ENCODE measurements at places on chromosomes 7 and 10.

GRCh38 chr10:133082685-133083421 is 4.9 kb upstream of the ADGRA1 start:
- ATAC-seq, result no peak

- no peak for ATAC-seq
Observed at GRCh38 chr10:92478536-92478935, 95.4 kb downstream of the IDE start.

- ATAC-seq, result no peak
Observed at GRCh38 chr7:95906851-95907250, 134.5 kb downstream of the DYNC1I1 start.

DNA sequence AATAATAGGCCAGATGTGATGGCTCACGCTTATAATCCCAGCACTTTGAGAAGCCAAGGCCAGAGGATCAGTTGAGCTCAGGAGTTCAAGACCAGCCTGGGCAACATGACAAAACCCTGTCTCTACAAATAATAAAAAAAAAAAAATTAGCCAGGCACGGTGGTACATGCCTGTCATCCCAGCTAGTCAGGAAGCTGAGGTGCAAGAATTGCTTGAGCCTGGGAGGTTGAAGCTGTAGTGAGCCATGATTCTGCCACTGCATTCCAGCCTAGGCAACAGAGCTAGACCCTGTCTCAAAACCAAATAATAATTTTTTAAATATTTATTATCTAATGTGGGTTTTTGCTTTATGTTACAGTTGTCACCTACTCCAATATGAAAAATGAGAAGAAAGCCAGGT is 178.9 kb downstream of the ADK start:
- no peak for ATAC-seq

GRCh38 chr10:47322300-47323061 is at the start of gene GDF2:
Gene GDF2 (plus strand): TSS chr10:47322454. CDS start chr10:47322669, 215 bp downstream.
- ATAC-seq, result no peak

DNA sequence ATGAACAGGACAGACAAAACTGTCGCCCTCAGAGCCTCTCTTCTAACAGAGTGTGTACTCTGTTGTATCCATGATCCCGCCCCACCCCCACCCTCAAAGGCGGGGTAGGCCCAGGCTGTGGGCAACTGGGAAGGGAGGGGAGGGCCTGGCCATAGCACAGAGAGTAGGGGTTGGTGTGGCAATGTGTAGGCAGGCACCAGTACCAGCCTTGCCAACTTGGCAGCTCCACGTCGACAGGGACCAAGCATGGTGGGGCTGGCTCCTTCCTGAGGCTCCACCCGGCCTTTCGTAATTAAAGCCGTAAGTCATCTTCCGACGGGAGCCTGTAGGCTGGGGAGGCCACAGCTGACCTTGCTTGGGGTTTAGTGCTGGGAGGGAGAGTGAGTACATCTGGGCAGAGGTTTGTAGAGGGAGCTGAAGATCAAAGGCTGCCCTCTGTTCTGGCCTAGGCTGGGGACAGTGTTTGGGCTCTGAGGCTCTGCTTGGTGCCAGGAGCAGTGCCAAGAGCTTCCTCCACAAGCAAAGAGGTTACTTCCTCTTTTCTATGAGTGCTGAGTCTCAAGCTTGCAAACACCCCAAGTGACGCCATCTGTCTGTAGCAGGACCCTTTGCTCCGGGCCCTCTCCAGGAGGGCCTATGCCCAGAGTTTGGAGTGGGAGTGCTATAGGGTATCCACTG is 121.6 kb downstream of the C10orf105 start:
- peak; percentile 71 for ATAC-seq

GRCh38 chr7:119900996-119901672 is 371.8 kb upstream of the KCND2 start:
- ATAC-seq, result no peak

DNA sequence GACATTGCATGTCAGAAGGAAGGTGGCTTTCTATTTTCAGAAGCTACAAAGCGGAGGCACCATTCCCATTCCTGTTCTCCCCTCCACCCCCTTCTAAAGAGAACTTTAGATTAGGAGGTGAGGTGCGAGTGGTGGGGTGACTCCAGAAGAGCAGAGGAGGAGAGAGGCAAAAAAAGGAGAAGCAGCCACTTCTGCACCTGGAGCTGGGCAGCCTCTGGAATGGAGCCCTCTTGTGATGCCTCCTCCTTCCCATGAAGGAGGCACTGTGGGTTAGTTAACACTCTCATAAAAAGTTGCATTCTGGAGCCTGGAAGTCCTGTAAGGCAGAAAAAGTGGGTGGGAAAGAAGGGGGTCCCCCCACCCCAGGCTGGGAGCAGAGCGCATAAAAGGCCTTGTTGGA is 4.8 kb downstream of the PTF1A start:
- no peak for ATAC-seq

DNA sequence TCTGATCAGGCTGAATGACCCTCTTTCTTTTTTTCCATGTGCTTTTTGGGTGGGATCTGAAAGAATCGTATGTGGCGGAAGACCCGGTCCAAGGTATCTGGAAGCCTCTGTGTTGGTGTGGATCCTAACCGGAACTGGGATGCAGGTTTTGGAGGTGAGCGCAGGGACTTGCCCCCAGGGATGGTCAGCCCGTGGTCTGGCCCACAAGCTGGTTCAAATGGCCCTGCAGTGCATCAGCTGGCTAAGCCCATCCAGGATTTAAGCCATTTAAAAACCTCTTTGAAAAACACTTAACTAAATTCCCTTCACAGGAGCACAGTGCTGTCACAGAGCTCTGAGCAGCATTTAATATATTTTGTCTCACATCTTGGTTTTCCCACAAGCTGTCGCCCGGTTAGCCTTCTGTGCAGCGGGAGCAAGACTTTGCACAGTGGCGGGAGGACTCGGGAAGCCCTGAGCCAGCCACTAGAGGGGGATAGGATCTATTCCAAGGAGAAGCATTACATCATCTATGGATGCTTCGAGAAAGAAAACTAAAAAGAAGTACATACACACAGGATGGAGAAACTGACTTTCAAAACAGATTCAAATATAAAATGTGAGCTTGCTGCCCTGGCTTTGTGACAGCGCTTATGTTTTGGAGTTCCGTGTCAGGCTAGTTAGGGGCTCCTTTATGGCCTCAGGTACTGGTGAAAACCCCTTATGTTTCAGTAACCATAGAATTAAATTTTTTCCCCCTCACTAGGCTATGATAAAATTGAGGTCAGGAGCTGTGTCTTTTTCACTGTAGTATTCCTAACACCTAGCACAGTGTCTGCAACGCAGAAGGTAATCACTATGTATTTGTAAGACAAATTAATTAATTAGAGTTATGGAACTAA is 11.3 kb downstream of the CPA2 start:
- peak; percentile 74 for ATAC-seq

- no peak for ATAC-seq
Observed at GRCh38 chr10:21907436-21907835, 96.1 kb downstream of the DNAJC1 start.

DNA sequence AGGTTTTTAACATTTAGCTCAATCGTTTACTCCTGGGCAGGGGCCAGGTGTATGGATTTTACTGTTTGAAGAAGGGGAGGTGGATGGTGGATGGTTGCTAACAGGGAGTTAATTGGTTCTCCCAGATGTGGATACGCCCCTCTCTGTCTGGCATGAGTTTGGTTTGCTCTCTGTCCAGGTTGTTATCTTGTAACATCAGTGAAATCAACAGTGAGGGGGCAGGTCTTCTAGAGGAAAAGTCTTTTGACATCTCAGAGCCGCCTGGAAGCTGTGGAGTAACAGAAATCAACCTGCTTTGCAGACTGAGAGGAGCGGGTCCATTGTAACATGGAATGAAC is 243.4 kb downstream of the MGMT start:
- ATAC-seq, result no peak

DNA sequence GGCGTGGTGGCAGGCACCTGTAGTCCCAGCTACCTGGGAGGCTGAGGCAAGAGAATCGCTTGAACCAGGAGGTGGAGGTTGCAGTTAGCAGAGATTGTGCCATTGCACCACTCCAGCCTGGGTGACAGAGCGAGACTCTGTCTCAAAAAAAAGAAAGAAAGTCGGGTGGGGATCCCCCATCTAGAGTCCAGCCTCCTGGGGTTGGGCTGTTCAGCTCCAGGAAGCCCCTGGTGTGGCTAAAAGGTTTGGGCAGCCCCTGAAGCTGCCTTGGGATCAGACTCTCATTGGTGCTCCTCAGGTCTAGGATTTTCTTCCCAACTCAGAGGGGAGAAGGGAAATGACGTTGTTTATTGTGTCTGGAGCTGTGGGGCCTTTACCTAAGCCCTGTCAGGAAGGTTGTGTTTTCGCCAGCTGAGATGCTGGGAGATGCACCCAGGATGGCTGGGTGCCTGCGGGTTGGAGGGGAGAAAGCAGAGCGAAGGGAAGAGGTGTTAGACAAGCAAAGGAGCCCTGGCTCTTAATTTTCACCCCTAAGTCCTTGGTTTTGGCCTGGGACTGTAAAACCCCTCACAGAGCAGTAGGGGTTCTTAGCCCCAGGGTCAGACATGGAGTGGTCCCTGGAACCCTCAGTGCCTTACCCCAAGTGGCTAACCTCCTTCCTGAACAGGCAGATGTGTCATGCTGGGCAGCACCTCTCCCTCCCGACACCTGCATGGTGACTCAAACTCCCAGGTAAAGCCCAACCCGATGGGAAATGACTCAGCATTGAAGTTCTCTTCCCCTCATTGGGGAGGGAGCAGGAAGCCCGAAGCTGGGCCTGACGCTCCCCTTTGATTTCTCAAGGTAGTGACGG is 21.1 kb downstream of the PLAU start:
- ATAC-seq, result no peak

DNA sequence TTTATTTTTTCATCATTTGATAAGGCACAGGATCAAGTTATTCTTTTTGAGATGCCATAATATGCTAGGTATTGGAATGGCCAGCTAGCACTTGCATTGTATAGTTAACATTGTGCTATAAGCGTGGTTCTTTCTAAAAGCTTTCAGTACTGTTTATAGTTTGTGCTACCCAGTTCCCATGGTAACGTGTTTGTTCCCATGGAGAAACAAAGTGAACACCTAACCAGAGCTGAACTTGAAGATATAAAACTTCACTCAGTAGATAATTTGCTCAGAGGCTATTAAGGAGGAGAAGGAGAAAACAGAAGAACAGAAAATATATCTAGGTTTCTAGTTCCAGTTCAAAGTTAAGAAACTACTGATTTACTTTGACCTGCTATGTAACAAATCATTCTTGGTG is 23.6 kb upstream of the ITGB8 start:
- ATAC-seq, result no peak

GRCh38 chr10:14624600-14624999 is 150.1 kb downstream of the FAM107B start:
- no peak for ATAC-seq

- ATAC-seq, result no peak
Observed at GRCh38 chr7:5528071-5528814, 104.6 kb upstream of the TNRC18 start.

DNA sequence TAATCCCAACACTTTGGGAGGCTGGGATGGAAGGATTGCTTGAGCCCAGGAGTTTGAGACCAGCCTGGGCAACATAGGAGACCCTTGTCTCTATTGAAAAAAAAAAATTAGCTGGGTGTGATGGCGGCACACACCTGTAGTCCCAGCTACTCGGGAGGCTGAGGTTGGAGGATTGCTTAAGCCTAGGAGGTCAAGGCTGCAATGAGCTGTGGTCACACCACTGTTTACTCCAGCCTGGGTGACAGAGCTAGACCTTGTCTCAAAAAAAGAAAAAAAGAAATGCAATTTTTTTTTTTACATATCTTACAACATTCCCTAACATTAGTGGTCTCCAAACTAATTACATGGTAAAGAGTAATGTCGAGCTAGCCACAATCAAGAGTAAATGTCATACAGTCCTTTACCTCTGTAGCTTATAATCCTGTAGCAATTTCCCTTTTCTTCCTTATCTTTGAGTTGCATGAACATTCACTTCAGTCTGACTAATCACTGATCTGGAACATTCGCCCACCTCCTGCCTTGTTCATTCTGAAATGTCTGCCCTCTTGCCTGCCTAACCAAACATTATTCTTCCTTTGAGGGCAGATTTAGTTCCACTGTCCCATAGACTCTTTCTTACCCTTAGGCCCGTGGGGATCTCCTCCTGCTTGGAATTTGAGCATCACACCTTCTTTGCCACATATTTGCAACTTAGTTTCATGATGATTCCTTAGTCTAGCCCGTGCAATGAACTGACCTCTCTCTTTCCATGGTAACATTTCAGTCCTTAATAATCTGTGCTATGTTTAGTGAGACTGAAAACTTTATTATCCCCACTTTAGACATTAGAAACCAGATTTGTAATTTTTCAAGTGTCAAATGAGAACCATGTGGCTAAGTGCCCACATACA is 4.8 kb upstream of the VCL start:
- ATAC-seq, result no peak

DNA sequence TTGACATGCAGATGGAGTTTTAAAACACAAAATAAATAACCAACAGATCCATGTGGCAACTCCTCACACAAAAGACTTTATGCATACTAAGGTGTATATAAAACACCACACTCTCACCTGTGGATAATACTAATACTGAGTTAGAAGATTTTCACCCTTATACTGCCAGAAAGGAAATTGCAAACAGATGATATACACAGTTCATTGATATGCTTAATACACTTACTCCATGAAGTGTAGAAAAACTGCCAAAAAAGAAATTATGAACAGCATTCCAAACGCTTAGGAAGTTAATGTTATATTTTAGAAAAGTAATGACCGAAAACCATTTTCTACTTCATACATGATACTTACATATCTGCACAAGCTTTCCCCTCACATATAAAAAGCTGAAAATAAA is 17.6 kb upstream of the SNX13 start:
- no peak for ATAC-seq

Measured in gastroesophageal sphincter (tissue), 4 donors.